Smooth muscle cell of the pulmonary artery (primary cell): ENCODE measurements at places on chromosomes 2 and 18. TPM values are rescaled to one million over a fixed set of nuclear protein-coding genes. Genes with fewer than 3 reads are reported as not detected.

The C2orf80 gene
- not detected in 2 replicates for total RNA-seq

The ALKAL2 gene
- not detected in 2 replicates for total RNA-seq

The RPS27A gene
- 297 and 357 TPM in 2 replicates for total RNA-seq

The ZNF407 gene
- total RNA-seq: 15.2 and 17.9 TPM in 2 replicates

The LIMS3 gene
- 1.6 and 4.2 TPM in 2 replicates for total RNA-seq

The KCNG2 gene
- not detected in 2 replicates for total RNA-seq

The GPAT2 gene
- 30.6 and 32.3 TPM in 2 replicates for total RNA-seq

The PSTPIP2 gene
- total RNA-seq: 3.5 and 4.7 TPM in 2 replicates

The SULT1C4 gene
- 0.13 and 0.17 TPM in 2 replicates for total RNA-seq

The DNER gene
- total RNA-seq: 0.20 and 1.0 TPM in 2 replicates

The IL1R2 gene
- 0.13 and 0.33 TPM in 2 replicates for total RNA-seq

The IL1F10 gene
- not detected in 2 replicates for total RNA-seq
